Activated CD4-positive, alpha-beta T cell treated with anti-CD3 and anti-CD28 coated beads for 1 hour (primary cell): ENCODE measurements at places on chromosomes 3 and 15.

DNA sequence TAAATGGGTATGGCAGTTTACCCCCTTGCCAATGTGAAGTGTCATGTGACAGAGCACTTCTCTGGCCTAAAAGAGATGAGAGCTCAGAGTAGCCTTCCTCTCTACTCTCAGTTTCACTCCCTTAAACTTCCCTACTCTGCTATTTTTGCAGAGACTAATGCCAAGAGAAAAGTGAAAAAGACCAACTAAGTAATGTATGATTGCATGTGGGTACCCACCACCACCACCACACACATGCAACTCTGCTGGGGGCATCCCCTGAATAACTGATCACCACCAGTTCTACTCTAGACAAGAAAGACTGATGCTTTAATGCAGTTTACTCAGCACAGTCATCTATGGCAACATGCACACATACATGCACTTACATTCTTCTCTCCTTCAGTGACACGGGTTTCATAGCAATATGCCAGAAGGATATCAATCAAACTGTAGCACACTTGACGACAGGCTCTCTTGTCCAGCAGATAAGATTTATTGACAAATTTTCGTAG, 31.3 kb downstream of the SHQ1 start:
- no peak for DNase-seq

DNA sequence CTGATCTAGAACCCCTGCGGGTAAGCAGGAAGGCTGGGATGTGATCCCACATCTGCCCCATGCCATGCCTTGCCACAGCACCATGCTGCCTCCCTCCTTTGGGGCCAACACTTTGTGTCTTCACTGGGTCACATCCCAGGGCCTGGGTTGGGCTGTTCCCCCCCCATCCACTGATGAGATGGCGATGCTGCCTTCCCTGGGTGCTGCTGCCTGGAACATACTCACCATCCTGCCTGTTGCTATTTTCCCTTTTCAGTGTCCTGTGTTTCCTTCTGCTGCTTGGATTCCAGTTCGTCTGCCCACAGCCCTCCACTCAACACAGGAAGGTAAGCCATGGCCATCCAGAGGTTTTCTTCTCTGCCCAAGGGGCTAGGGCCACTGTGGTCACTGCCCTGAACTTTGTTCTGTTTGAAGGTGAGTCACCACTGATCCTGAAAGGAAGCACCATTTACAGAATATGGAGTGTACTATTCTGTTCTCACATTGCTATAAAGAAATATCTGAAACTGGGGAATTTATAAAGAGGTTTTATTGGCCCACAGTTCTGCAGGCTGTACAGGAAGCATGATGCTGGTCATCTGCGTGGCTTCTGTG, 39.4 kb downstream of the THSD4 start:
- DNase-seq, result no peak

- no peak for DNase-seq
Measured at GRCh38 chr15:56608140-56608778, 125.0 kb downstream of the ZNF280D start.

DNA sequence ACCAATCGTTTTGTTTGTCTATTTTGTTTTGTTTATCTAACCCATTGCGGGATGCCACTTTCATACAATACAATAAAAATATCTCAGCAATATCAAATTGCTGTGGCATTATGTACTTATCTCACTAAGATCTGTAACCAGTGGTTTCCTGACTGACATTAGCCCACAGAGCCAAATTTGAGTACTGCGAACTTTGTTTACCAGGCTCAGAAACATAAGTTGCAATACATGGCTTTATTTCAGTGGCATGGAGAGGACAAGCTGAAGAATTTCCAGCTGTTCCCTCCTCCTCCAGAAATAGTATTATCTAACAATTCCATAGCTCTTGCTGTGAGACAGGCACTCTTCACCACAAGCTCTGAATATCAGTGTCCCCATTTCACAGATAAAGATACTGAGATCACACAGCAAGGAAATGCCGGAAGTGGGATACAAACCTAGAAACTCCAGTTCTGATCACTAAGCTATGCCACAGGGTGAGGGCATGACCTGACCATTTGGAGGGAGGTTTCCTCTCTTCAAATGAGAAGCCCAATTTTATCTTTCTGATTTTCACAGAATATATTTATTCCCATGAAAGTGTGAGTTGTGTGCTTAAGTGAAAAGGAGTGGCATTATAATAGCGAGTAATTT, 469.9 kb upstream of the CBLB start:
- DNase-seq, result no peak

GRCh38 chr3:119257111-119257510, 16.4 kb upstream of the B4GALT4 start:
- no peak for DNase-seq

DNA sequence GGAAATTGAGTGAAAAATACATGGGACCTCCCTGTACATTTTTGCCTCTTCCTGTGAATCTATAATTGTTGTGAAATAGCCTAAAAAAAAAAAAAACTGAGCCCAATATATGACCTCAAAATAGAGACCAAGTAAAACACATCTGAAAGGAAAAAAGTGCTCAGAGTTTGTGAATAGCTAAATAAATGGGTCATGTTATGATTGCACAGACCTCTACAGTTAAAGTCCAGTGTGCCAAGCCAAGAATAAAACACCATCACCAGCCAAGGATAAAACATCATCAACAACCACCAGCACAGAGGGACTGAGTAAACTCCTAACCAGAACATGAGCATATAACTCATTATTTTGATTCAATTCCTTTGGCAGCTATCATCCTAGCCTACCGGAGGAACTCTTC, 115.6 kb upstream of the AGTR1 start:
- DNase-seq, result no peak

DNA sequence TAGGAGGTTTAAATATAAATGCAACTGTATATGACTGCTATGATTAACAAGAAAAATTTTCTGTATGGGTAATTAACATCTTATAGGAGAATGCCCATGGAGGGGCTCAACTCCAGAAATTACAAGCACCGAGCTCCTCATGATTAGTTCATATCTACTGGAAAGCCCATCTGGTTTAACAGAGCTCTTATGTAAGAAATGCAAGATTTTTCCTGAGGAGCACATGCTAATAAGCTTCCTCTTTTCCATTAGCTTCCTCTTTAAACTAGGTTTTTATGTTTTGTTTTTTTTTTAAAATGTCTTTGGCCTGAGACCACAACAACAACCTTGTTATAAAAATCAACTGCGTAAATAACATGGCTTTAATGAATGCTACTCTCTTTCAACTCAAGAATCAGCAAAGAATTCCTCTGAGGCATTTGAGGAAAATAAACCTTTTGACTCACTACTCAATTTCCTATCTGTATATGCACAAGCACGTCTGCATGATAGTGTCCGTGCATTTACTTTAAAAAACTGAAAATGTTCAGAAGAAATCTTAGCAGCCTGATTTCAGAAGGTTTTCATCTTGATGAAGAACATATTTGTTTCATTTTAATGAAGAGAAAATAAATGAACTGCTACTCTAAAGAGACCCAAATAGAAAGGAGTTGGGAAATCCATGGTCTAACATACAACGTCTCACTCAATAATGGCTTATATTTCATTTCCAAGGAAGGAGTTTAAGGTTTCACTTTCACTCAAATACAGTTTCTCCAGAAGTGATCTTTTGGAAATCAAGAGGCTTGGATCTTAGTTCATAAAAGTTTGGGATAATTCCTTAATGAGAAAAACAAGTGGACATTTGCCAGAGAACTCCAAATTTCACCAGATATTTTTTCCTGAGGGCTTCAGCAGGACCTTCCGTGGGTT, 180.8 kb downstream of the KCNAB1 start:
- DNase-seq, result no peak

GRCh38 chr3:62672270-62672987, 202.8 kb downstream of the CADPS start:
- DNase-seq, result no peak

GRCh38 chr3:40680685-40681657, 156.2 kb downstream of the ZNF621 start:
- DNase-seq, result no peak

- no peak for DNase-seq
Measured at GRCh38 chr3:78255403-78255802, 1215.5 kb downstream of the ROBO2 start.

DNA sequence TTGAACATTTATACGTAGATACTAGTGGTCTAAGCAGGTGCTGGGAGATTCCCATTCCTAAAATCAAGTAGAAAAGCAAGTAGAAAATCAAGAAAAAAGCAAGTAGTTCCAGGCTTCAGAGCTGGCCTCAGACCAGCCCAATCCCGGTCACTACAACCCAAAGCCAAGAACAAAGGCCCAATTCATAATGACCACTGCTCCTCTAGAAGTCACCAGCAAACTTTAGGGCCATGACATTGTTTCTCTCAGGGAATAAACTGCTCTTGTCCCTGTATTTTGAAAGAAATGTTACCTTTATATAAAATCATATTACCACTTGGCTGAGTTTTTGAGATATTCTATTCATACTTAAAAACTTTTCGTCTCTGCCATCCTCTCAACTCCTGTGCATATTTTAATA, 106.3 kb upstream of the IL12A start:
- DNase-seq, result no peak

DNA sequence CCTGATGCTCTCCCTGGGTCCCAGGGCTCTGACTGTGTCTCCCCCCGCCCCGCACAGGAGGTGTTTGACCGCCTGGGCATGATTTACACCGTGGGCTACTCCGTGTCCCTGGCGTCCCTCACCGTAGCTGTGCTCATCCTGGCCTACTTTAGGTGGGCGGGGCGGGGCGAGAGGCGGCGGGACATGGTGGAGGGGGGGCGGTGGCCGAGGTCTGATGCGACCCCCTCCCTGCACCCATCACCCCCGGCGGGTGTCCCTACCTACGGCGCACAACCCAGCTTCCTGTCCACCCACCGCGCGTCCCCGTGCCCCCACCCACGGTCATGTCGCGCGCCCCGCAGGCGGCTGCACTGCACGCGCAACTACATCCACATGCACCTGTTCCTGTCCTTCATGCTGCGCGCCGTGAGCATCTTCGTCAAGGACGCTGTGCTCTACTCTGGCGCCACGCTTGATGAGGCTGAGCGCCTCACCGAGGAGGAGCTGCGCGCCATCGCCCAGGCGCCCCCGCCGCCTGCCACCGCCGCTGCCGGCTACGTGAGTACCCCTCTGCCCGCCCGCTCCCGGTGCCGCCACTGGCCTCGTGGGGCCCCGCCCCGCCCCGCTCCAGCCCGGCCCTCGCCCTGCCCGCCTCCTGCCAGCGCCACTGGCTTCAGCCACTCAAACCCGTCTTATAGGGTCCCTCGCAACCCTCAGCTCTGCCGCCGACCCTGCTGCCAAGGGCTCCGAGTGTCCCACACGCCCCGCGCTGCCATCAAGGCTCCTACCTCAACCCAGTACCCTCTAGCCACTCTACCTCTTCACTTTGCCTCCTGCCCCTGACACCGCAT, 21.0 kb downstream of the PTH1R start:
- DNase-seq, result no peak
